ENCODE measurements at places on chromosomes 6 and 20.

- DNase-seq = no peak
These were observed at the start of gene ZNF831 for GRCh38 chr20:59163631-59164530. Gene ZNF831, plus strand, starts transcription at chr20:59163821. Its CDS starts 27,199 bp downstream, at chr20:59191020.

- DNase-seq = no peak
These were observed 898 bp downstream of the LAMA4 start for GRCh38 chr6:112253498-112253840.

DNA sequence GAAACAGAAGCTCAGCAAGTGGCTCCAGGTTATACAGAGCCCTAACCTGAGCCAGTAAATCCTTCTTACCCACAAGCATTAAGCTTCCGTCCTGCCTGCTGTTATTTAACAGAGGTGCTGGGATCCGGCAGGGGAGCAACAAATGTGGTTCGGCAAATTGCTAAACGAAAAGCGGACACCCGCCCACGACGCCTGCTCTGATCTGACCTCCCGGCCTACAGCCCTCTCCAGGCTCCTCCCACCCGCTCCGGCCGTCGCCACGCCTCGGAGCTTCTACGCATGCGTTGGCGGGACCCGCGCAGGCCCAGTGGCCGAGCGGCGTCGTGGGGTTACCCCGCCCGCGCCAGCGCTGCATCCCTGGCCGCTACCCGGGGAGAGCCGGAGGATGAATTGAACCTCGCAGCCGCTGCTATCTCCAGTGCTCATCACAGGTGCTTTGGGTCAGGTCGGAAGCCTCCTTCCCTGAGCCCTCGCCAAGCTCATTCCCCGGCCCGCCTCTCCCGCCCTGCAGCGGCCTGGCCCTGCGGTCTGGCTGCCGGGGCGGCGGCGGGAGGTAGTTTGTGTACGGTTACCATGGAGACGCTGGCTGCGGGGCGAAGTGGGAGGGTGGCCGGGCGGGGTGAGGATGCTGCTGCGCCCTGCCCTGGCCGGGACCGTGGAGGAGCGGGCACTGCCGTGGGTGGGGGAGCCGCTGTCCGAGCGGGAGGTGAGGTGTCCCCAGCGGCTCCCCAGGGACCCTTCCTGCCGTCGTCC lies at the start of gene ARMC2:
TSS of gene ARMC2 (plus strand) at position 307 of the 753 bp plus-strand sequence. CDS start 5,846 bp downstream, outside the sequence.
- peak; percentile 99 for DNase-seq

DNA sequence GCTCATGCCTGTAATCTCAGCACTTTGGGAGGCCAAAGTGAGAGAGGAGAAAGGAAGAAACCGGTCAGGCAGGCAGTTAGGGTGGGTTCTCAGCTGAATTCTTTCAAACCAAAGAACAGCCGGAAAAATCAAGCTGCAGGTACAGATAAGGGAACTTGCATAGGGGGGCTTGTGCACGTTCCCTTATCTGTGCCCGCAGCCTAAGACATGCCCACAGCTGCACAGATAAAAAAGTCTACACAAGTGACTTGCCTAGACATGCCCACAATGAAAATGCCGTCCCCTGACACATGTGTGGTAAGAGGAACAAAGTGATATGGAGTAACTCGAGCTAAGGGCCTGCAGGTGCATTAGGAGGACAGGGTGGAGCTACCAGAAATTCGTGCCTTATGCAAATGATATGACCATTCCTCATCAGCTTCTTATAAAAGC lies 175.8 kb upstream of the SALL4 start:
- no peak for DNase-seq

- no peak for DNase-seq
These were observed 13.5 kb downstream of the USP45 start for GRCh38 chr6:99501762-99502161.

- no peak for DNase-seq
These were observed 46.5 kb upstream of the RIPOR2 start for GRCh38 chr6:24982231-24982630.

DNA sequence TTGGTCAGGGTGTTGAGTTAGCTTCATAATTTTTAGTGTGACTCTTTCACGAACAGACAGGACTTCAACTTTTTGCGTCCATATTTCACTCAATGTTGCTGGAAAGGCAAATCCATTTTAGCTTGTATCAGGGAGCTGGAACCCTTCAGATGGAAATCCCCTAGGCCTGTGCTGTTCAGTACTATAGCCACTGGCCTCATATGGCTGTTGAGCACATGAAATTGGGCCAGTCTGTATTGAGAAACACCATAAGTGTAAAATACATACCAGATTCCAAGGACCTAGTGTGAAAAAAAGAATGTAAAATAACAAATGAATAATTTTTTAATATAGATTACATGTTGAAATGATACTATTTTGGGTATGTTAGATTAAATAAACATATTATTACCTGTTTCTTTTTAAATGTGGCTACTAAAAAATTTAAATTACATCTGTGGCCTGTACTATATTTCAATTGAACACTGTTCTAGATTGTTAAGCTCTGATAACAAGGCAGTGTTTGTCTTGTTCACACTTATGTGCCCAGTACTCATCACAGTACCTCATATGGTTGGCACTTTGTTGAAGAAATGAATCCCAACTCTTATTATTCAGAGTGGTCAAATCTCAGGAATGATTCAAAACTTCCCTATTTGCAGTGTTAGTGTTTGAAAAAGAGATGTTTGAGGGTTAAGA lies 34.3 kb downstream of the CTNNBL1 start:
- DNase-seq = no peak

GRCh38 chr6:15077006-15077405 lies 168.9 kb upstream of the JARID2 start:
- DNase-seq = no peak

DNA sequence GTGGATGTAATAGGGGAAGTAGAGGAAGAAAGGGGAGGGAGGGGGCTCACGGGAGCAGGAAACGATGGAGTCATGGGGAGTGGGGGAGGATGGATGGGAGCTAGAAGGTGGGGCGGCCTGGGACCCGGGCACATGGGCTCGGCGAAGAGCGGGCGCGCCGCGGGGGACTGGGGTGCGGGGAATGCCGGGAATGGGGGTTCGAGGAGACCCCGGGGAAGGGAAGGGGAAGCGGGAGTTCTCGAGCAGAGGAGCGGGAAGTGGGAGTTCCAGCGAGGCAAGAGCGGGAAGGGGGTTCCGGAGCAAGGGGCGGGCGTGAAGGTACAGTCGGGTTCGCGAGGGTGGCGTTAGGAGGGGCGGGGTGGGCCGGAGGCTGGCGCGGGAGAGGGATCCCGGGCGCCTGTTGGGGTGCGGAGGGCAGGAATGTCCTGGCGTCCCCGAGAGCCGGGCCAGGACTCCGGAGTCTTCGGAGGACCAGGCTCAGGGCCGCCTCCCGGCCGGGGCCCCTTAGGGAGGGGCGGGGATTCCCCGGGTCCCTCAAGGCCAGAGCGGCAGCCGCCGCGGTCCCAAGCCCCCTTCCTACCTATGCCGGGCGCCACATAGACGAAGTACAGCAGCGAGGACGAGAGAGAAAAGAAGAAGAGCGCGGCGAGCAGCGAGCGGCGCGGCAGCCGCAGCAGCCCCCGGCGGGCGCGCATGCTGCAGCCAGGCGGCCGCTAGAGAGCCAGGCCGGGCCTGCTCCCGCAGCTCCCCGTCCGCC lies 504 bp downstream of the B4GALT5 start:
- peak; percentile 89 for DNase-seq

GRCh38 chr20:24504331-24505285 lies 35.2 kb downstream of the SYNDIG1 start:
- no peak for DNase-seq

Data from right kidney (tissue), 9 donors.